ENCODE measurements at places on chromosomes 16 and 17.

- DNase-seq = no peak
Observed at GRCh38 chr16:79047337-79047736, 553.2 kb downstream of the MAF start.

GRCh38 chr17:82863941-82864712 is 24.3 kb upstream of the ZNF750 start:
- DNase-seq = peak; percentile 64

DNA sequence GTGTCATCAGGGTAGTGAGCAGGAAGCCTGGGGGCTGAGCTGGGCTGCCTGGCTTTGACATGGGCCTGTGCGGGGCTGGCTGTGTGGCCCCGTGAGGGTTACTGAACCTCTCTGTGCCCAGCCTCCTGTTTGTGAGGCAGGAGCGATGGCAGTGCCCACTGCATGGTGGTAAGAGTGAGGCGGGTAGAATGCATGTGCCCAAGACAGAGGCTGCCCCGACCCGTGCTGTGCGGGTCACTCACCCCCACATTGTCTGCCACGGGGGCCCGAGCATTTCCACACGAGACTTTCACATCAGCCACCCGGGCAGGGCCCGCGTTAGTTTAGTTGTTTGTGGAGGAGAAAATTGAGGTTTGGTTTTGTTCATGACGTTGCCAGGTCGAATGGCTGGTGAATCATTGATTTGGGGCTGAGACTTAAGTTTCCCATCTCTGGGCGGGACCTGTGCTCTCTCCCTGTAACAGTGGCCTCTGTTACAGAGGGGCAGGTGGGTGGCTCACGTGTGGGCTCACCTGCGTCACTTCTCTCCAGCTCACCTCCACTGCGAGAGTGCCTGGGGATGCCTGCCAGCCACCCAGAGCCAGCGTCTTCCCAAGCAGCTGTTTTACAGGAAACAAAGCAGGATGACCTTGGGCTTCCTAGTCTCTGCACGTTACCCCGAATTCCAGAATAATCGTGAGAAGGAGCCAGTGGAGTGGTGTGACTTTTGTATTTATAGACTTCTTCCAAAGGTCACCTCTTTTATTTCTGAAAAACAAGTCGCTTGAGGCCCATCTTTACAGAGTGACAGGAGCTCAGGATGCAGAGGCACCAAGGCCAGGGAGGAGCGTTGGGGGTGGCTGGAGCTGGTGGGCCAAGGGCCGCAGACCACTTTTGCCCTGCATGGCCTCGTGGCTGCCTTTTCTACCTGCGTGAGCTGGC is 150.6 kb downstream of the RPTOR start:
- no peak for DNase-seq

DNA sequence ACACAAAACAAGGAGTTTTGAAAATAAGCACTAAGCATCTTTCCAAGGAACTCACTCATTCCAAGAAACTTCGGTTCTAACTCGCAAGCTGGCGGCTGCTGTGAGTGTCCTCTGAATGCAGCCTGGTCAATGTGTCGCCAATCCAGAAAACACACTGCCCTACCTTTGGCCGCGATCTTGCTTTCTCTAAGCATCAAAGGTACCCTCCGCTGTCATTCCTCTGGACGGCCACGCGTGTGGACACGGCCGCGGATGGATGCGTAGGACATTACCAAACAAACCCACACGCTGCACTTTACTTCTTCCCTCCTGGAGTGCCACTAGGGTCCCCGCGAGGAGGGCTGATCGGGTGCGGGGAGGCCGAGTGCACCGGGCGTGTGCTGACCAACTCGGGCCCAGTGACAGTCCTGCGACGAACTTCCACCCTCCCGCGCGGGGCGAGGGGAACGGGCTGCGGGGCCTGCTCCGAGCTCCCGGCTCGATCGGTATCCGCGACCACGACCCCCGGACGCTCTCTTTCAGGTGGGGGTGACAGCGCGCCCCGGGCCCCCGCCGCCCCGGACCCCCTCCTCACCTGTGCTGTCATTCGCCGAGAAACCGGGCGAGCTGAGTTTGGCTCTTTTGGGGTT is 1.1 kb downstream of the CREBBP start:
- no peak for DNase-seq

All from activated CD8-positive, alpha-beta memory T cell treated with anti-CD3 and anti-CD28 coated beads for 48 hours (primary cell).